Suppressor macrophage treated with lipopolysaccharide for 1 hour (primary cell): ENCODE measurements at places on chromosomes 11 and 22.

- no peak for DNase-seq
Observed at GRCh38 chr11:19560156-19560555, 152.5 kb upstream of the NAV2 start.

- DNase-seq, result peak; percentile 75
Observed at GRCh38 chr22:44685384-44686056, 16.5 kb upstream of the PRR5 start.

DNA sequence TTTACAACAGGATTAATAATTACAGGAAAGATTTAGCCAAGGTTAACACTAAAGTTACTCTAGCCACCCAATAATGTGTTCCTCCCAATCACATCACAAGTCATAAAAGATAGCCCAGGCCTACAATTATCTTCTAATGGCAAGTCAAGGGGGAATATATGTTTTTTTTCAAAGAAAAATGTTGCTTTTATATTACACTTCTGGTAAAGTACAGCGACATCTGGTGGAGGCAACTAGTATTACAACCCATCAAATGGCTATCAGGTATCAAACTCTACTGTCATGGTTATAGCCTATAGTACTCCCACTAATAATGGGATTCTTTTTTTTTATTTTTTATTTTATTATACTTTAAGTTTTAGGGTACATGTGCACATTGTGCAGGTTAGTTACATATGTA is 71.8 kb downstream of the XRRA1 start:
- DNase-seq, result peak; percentile 27

DNA sequence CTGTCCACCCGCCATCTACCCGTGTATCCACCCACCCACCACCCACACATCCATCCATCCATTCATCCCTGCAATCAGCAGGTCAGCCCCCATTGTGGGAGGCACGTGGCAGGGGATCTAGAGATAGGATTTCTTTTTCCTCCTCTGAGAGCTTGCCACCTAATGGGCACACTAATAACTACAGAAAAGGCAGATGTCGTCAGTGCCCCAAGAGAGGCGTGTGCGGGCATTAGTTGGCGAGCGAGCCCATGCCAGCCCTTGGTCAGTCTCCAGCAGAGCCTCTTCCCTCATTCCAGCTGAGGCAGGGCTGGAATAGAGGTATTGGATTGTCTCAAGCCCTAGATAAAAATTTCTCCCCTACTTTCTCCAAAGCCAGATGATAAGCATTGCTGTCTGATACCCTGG is 9.7 kb downstream of the USP2 start:
- no peak for DNase-seq

GRCh38 chr11:111851636-111852035 is 19.7 kb downstream of the ALG9 start:
- peak; percentile 22 for DNase-seq

DNA sequence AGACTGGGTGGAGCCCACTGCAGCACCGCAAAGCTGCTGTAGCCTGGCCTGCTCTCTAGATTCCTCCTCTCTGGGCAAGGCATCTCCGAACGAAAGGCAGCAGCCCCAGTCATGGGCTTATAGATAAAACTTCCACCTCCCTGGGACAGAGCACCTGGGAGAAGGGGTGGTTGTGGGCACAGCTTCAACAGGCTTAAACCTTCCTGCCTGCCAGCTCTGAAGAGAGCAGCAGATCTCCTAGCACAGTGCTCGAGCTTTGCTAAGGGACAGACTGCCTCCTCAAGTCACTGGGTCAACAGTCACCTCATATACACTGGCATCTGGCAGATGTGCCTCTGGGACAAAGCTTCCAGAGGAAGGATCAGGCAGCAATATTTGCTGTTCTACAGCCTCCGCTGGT is 117.3 kb downstream of the EHF start:
- no peak for DNase-seq

GRCh38 chr22:22478470-22478869 is 30.1 kb downstream of the ZNF280B start:
- DNase-seq, result no peak

GRCh38 chr22:38482662-38483308 is 14.9 kb downstream of the KDELR3 start:
- no peak for DNase-seq

DNA sequence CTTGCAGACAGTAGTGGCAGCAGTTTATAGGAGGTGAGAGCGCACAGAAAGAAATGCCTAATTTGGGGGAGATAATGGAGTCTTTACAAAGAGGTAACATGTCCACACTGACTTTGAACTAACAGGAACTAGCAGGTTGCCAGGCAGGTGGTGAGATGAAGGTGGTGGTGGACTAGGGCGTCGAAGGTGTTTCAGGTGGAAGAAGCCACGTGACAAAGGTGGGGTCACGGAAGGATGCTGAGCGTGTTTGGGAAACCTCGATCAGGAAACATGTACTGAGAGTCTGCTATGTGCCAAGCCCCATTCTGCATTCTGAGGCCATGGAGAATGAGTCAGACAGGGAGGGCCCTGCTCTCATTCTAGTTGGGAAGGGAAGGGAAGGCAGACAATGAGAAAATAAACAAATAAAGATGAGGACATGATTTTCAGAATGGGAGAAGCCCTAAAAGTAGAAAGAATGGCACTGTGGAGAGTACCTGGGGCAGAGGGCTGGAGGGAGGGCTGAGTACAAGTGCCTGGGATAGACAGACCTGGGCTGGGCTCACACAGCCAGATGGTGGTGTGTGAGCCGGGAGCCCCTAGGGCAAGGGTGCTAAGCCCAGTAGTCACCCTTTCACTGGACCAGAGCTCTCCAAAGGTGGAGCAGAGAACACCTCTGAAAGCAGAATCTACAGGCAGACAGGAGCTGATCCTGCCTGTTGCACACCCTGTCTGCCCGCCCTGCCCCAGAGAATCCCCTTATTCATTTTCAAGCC is 16.2 kb upstream of the NNMT start:
- no peak for DNase-seq

- DNase-seq, result no peak
Observed at GRCh38 chr11:12587333-12587991, 86.8 kb upstream of the TEAD1 start.
